Lower lobe of right lung (tissue), 2 donors: ENCODE measurements at places on chromosomes 2 and 18.
A peak's percentile ranks its signal among the peaks of the same experiment; 100 is the strongest.

GRCh38 chr2:220663065-220663464, 909.0 kb downstream of the EPHA4 start:
- no peak for DNase-seq

- no peak for DNase-seq
Observed at GRCh38 chr2:31822587-31822986, 188.2 kb downstream of the MEMO1 start.

GRCh38 chr2:165804719-165805118, 10.7 kb upstream of the GALNT3 start:
- DNase-seq = no peak

DNA sequence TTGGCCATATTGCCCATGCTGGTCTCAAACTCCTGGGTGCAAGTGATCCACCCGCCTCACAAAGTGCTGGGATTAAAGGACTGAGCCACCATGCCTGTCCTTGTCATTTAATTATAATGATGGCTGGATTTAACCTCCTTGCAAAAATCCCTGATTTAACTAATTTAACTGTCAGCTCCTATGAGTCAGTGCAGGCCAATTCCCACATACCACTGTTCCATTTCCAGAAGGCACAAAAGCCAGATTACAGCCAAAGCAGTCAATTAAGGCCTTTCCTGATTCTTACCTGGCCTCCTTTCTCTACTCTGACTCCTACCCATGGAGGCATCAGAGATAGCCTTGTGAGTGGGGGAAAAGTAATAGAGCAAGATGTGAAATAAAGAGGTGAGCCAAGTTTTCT, 12.3 kb upstream of the SLC35F5 start:
- DNase-seq = no peak

GRCh38 chr2:217360781-217361482, 501.1 kb upstream of the TNP1 start:
- DNase-seq = no peak

- no peak for DNase-seq
Observed at GRCh38 chr18:66949419-66949818, 345.5 kb upstream of the CDH19 start.

GRCh38 chr2:64260817-64261216, 116.6 kb upstream of the PELI1 start:
- DNase-seq = peak; percentile 73

DNA sequence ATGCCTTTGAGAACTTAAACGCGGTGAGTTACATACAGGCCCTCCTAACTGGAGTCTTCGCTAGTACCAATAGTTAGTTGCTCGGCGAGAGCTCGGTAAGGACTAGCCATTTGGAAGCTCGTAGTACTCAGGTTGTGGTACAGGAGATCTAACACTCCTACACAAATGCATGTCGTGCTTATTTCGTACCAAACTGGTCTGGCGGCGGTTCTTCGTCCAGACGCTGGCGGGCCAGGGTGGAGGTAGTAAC, 346 bp upstream of the VRK2 start:
- no peak for DNase-seq

DNA sequence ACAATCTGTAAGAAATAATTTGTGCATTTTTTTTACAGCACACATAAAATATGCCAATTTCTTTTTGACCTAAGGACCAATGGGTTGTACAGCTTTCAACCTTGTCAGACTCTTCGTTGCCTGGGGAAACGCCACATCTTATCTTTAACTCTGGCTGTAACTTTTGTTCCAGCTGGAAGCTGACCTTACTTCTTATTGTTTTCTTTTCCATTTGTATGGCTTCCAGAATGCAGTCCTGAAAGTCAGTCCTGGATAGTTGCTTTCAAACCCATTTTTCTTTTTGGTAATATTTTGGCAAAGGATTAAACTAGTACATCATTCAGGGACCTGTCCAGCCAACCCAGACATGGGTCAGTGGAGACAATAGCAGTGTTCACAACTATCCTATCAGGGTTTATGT, 686.5 kb upstream of the CDH2 start:
- DNase-seq = no peak

DNA sequence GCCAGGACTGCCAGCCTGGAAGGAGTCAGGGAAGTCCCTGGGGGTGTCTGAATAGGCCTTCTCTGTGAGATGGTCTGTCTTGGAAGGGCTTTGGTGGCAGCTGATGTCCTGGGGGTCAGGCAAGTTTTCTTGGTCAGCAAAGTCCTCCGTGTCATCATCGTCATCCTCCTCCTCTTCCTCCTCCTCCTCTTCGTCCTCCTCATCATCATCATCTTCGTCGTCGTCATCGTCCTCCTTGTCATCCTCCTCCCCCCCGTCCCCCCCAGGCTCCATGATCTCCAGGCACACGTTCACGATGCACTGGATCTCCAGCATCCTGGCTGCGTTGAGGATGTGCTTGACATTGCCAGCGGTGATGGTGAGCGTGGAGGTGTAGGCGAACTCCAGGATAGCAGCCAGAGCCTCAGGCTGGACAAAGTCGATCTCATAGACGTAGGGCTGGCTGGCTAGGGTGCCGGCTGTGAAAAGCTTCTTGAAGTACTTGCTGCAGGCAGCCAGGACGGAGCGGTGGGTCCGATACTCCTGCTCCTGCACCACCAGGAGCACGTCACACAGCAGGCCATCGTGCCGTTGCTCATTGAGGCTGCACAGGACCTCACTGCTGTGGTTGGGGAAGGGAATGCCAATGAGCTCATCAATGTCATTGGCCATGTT, 110.1 kb upstream of the SMAD2 start:
- DNase-seq = no peak

GRCh38 chr2:129754831-129755230, 224.6 kb upstream of the RAB6C start:
- DNase-seq = no peak

GRCh38 chr2:161147856-161148255, 12.4 kb upstream of the TANK start:
- no peak for DNase-seq

DNA sequence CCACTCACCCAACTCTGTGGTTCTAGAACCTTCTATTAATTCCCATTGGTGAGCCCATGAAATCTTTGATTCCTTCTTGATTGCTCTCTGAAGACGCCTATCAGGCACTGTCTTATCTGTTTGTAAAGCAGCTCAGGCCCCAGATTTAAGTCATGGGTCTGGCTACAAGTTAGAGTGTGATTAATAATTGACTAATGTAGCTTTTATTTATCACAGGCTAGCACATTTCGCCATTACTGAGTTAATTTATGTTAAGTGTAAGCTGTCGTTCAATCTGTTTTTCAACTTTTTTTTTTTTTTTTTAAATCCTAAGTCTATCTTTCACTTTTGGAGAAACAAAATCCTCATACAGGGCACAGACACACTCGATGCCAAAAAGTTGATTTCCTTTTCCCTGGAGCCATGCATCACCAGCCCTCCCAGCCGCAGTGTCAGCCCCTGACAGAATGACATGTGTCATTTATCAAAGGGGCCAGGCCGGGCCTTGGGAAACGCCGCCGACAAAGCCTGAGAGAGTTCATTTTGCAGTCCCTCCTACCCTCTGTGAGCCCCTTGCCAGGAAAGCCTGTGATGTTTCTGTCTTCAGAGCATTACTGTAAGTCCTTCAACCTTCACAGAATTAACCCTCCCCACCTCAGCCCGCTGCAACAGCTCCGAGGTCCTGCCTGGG, 15.8 kb downstream of the TSHZ1 start:
- no peak for DNase-seq

- DNase-seq = no peak
Observed at GRCh38 chr2:167965907-167966761, 281.3 kb downstream of the STK39 start.

DNA sequence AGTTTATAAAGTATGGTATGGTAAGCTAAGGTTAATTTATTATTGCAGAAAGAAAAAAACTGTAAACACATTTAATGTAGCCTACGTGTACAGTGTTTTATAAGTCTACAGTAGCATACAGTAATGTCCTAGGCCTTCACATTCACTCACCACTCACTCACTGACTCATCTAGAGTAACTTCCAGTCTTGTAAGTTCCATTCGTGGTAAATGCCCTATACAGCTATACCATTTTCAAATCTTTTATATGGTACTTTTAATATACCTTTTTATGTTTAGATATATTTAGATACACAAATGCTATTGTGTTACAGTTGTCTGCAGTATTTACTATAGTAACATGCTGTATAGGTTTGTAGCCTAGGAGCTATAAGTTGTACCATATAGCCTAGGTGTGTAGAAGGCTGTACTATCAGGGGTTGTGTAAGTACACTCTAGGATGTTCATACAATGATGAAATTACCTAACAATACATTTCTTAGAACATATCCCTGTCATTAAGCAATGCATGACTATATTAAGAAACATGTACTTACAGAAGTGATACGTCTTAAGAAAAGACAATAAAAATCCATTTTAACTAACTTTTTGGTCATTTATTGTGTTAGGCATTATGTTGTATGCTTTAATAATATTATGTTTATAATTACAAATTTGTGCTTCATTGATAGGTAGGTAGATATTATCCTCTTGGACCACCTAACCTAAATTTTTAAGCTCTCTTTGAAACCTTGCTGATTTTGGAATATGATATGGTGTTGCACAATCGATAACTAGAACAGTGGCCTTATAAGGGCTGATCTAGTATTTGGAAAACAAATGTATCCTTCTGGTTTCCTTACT, 51.9 kb downstream of the VRK2 start:
- no peak for DNase-seq

DNA sequence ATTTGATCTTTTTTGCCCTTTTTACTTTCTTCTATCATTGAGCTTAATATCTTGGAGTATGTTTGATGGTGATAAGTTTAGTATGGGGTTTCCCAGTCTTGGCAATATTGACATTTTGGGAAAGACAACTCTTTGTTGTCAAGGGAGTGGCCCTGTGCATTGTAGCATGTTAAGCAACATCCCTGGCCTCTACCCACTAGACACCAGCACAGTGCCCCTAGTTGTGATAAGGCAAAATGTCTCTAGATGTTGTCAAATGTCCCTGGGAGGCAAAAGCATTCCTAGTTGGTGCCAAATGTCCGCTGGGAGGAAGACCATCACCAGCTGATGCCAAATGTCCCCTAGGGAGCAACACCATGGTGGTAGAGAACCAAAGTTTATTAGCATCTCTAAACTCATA, 28.2 kb downstream of the GULP1 start:
- no peak for DNase-seq

DNA sequence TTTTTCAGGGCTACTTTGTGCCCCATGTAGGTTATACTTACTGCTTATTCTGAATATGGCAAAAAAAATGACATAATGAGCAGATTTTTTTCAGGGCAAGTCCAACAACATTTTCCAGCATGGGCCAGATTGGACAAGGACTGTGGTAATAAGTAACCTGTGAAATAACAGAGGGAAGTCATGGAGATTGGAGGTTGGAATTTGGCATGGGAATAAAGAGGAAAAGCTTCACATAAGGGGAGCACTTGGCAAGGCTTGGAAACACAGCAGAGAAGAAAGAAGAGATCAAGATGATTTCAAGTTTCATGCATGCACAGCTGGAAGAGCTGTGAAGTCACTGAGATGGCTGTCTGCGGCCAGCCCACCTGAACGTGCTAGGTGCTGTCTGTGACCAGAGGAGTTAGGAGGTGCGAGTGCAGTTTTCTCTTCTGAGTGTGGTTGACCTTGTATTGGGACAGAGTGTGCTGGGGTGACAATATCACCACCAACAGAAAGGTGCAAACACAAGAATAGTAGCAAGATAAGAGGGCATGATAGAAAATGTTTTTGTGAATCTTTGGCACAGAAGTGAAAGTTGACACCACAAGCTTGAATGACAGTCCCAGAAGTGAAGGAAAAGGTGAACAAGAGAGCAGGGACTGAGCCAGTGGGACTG, 71.1 kb upstream of the DSC1 start:
- no peak for DNase-seq

- DNase-seq = no peak
Observed at GRCh38 chr18:37122877-37123276, 293.9 kb downstream of the KIAA1328 start.

DNA sequence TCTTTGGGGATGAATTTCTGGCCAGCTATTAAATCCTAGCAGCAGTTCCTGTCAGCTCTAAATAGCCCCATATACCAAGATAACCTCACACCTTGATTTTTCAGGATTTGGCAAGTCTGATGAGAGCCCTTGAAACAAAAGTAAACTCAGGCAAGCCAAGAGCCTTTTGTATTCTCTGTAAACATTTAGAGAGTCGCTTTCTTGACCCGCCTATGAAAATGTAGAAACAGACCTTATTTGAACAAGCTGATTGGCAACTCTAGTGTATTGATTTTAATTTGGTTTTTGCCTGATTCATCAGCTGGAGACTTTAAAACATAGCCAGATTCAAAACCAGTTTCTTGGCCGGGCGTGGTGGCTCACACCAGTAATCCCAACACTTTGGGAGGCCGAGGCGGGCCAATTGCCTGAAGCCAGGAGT, 43.4 kb downstream of the CABLES1 start:
- no peak for DNase-seq
